AG10803 (cell line): ENCODE measurements at places on chromosomes 1 and 21.

GRCh38 chr1:33494929-33495328, 22.5 kb downstream of the ZSCAN20 start:
- no peak for DNase-seq

DNA sequence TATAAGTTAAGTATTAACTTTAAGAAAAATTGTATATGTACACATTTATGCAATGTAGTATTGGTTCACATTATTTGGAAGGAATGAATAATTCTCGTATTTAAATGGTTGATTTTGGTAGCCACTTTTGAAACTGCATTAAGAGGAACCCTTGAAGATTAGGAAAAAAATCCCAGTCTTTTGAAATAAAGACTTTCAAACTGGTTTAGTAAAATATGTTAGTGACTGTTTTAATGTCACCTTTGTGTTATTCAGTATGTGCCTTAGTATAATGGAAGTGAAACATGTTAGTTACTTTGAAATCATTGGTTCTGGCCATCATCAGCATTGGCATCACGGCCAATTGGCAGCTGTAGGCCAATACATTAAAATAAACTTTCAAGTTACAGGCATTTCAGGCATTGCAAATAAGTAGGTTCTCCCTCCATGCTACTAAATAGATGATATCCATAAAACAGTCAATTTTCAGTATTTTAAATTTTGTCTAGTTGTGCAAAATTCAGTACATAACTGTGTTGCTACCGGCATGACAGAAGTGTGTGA, 4.4 kb downstream of the MIER1 start:
- no peak for DNase-seq

DNA sequence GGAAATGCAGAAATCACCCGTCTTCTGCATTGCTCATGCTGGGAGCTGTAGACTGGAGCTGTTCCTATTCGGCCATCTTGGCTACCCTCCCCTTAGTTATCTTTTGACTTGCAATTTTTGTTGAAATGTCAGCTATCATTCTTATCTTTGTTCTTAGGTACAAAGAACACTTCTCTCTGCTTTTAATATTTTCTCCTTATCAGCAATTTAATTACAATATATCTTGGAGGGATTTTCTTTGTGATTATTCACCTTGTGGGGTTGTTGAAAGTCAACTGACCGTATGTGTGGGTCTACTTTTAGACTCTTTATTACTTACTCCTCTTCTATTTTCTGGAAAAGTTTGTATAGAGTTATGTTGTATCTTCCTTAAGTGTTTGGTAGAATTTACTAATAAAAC, 43.1 kb upstream of the PKP1 start:
- no peak for DNase-seq

- peak; percentile 91 for DNase-seq
These were observed 552.9 kb downstream of the LTN1 start for GRCh38 chr21:28439788-28440187.

DNA sequence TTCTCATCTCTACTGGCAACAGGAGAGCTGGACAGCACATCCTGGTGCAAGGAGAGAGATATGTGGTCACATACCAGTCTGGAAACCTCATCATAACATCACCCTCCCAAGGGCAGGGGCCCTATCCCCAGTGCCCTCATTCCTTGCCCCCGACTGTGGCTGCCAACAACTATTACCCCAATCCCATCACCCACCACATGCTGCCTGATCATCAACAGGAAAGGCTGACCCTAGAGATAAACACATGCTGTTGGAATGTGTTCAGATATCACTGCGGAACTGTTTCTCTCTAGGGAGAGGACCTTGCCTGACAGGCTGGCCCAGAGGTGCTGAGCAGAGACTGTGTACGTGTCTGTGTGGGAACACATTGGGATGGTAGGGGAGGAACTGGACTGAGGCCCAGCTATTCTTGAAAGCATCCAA, 4.5 kb upstream of the INKA2 start:
- DNase-seq: peak; percentile 73

DNA sequence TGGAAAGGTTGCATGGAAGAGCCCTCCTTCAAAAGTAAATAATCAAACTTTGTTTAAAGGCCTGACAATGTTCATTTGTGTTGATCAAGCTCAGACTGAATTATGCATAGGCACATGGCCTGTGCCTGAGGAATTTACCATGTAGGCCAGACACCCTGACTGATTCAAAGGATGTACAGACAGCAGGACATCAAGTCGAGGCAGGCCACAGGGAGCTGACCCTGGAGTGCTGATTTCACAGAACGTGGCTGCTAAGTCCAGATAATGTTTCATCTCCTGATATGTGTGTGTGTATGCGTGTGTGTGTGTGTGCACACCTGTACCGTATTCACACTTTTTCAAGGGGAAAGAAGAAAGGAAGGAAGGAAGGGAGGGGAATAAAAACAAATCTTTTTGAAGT, 34.1 kb downstream of the NAV1 start:
- no peak for DNase-seq

DNA sequence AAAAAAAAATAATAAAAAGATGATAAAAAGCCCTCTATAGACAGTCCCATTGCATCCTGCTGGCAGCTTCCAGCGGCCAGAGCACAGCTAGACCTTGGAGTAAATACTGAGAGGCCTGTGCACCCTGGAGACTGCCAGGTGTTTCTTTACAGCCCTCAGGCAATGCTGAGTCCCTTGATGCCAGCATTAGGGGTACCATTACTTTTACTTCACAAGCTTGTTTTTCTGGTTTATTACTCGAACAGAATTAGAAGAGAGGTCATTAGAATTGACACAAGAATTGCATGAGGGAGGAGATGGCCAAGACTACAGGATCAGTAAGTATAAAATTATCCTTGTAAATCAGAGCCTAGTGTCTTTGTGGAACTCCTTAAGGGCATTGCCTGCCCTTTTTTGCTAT, 43.6 kb downstream of the AKNAD1 start:
- no peak for DNase-seq

DNA sequence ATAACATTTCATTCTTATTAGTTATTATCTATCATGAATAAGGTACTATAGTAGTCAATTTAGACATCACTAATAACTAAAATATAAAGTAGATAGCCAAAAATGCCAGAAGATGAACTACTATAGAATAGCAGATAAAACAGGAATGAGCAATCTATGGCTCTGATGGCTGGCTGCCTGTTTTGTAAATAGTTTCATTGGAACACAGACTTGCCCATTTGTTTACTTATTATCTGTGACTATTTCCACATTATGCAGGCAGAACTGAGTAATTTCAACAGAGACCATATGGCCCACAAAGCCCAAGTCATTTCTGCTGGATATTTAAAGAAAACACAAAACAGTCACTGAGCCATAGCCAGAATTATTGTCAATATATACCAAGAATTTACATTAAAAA, 222.1 kb downstream of the COL24A1 start:
- DNase-seq: peak; percentile 7

- DNase-seq: no peak
These were observed 51.6 kb upstream of the SPATA6 start for GRCh38 chr1:48523558-48523957.

- DNase-seq: no peak
These were observed 55.9 kb downstream of the ZBTB18 start for GRCh38 chr1:244106837-244107493.

DNA sequence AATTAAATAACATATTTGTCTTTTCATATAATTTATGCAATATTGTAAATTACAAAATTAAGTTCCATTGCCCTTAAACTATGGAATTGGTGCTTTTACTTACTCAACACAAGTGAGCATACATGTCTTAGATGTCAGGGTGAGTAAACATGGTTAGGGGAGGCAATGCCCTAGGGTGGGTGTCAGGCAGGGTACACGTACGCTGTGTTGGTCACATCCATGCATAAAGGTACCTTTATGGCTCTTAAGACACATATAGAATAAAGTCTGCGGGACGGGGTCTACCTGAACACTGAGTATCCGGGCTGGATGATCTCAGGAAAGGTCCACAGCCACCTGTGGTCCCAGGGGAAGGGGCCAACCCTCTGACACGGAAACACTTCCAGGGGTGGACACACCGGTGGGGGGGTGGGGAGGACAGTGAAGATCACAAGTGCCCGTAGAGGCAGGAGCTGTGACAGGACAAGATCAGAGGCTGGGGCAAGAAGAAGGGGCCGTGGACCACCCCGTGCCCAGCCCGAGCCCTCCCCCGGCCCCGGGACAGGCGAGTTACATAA, 720 bp downstream of the LIN9 start:
- no peak for DNase-seq

DNA sequence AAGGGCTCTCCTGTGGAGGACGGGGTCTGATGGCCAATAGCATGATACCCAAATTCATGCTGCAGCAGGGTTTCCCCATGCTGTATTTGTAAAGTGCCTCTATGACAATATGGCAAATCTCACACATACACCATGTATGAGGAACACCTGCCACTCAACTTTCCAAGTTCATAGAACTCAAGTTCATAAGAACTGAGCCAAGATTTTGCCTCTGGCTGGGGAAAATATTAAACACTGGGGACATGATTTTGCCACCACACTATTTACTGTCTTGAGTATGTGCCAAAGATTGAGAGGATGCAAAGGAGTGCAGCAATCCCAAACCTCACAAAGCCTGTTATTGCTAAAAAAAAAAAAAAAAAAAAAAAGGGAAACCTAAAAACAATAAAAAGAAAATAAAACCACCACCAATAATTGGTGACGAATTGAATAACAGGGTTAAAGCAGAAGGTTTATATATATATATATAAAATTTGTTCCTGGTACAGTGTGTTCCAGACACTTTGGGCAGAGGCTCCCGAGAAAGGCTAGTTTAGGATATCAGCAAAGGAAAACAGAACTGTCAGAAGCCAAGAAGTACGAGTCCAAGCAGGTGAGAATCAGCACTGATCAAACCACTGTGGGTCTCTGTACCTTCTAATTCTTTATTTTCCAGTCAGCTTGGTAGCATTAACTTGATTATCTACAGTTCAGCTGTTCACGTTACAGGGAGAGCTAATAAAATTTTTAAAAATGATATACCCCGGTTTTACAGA, 24.3 kb downstream of the ZBTB21 start:
- no peak for DNase-seq

GRCh38 chr1:71796006-71796405, 486.3 kb downstream of the NEGR1 start:
- no peak for DNase-seq

DNA sequence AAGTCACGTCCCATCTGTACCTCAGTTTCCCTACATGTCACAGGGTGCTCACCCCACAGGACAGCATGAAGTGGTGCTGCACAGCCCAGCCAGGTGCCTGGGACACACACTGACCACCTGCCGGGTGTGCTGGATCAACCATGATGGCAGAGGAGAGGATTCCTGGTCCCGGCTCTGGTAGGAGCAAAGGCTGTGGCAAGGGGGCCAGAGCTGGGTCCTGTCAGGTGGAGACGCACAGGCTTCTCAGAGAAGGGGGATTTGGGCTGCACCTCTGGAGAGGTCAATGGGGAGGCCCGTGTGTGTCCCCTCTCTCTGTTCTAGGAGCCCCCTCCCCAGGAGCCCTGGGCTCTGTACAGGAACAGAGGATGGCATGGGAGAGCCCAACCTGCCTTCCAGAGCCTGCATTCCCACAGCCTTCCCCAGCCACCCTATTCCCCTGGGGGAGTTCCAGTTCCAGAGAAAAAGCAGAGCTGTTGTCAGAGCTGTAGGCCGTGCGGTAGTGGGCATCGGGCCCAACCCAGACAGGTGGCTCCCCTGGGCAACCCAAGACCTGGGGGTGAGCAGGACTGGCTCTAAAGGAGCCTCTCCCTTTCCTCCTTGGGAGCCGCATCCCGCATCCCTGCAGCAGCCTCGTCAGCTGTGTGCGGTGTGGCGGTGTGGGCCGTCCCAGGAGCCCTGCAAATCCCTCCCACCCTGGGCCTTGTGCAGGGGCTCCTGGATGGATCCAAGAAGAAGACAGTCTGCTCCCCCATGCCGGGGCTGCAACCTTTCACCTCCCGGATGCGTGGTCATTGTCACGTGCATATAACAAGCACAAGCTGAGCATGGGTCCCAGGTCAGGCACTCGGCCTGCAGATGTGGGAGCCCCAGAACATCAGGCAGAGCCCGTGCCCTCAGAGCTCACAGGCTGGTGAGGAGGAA, 2.9 kb upstream of the TFF3 start:
- DNase-seq: no peak

- DNase-seq: peak; percentile 84
These were observed 101.6 kb downstream of the ZMYM4 start for GRCh38 chr1:35369922-35370671.

- no peak for DNase-seq
These were observed 41.8 kb downstream of the CRYAA start for GRCh38 chr21:43210454-43211071.

- no peak for DNase-seq
These were observed 118.9 kb downstream of the CACHD1 start for GRCh38 chr1:64588876-64589275.

GRCh38 chr1:172545396-172546004, 12.6 kb downstream of the SUCO start:
- DNase-seq: no peak

GRCh38 chr1:51517361-51518032, 1.6 kb downstream of the EPS15 start:
- peak; percentile 37 for DNase-seq

GRCh38 chr1:243267914-243268653, 12.2 kb downstream of the SDCCAG8 start:
- peak; percentile 87 for DNase-seq

- DNase-seq: no peak
These were observed 86.7 kb upstream of the TLR5 start for GRCh38 chr1:223229756-223230155.

GRCh38 chr1:177922209-177922608, 47.6 kb downstream of the SEC16B start:
- DNase-seq: no peak

DNA sequence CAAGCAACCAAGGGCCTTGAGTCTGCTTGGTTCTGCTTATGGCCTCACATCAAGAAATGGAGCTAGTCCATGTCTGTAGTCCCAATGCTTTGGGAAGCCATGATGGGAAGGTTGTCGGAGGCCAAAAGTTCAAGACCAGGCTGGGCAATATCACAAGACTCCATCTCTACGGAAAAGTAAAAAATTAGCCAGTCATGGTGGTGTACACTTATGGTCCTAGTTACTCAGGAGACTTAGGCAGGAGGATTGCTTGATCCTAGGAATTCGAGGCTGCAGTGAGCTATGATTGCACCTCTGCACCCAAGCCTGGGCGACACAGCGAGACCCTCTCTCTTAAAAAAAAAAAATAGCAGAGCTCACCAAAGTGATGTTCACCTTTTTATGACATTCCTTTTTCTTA, 80.1 kb upstream of the DNAJC6 start:
- no peak for DNase-seq

- no peak for DNase-seq
These were observed 126.7 kb downstream of the PGBD5 start for GRCh38 chr1:230299191-230300006.

GRCh38 chr21:33300701-33301631, 23.8 kb upstream of the IFNAR1 start:
- DNase-seq: no peak

DNA sequence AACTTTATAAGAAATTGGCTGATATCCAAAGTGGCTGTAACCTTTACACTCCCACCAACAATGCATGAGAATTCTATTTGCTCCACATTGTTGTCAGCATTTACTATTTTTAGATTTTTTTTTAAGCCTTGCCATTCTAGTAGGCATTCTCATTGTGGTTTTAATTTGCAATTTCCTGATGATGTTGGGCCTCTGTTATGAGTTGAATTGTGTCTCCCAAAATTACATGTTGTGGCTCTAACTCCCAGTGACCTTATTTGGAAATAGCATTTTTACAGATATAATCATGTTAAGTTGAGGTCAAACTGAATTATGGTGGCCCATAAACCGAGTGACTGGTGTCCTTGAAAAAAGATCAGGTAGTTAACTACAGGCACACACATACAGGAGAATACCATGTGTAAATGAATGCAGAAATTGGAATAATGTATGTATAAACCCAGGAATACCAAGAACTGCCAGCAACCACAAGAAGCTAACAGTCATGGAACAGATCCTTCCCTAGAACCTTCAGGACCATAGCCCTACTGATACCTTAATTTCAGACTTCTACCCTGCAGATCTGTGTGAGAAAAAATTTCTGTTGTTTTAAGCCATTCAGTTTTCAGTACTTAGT, 348.8 kb upstream of the DAB1 start:
- no peak for DNase-seq
